Gastroesophageal sphincter (tissue), 4 donors: ENCODE measurements at places on chromosomes 7 and 10. TPM values are rescaled to one million over a fixed set of nuclear protein-coding genes. Genes with fewer than 3 reads are reported as not detected.

GRCh38 chr10:84523526-84523925, 195.1 kb downstream of the CCSER2 start:
- no peak for ATAC-seq

DNA sequence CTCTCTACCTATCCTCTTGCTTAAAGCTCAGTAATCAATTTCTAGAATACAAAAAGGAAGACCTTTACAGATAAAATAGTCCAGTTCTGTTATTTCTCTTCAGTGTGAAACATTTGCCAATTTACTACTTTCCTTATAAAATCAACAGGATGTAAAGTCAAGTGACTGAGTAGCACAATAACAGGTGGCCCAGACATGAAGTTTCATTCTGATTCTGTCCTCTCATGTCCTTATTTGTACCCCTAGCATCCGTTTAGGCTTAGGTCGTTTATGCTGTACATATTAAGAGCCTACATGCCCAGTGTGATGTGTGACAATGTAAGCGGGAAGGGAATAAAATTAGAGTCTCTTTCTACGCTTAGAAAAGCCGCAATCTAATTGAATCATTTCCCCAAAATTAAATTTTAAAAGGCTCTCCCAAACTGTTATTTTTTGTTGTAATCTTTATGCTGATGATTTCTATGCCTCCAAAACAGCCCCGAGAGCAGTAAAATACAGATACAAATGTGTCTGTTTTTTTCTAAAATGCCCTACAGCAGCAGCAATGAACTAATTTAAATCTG, 29.1 kb downstream of the EPC1 start:
- ATAC-seq = no peak

- ATAC-seq = no peak
Measured at GRCh38 chr7:133804127-133804526, 323.0 kb upstream of the LRGUK start.

Gene ASB15
- total RNA-seq = not detected

DNA sequence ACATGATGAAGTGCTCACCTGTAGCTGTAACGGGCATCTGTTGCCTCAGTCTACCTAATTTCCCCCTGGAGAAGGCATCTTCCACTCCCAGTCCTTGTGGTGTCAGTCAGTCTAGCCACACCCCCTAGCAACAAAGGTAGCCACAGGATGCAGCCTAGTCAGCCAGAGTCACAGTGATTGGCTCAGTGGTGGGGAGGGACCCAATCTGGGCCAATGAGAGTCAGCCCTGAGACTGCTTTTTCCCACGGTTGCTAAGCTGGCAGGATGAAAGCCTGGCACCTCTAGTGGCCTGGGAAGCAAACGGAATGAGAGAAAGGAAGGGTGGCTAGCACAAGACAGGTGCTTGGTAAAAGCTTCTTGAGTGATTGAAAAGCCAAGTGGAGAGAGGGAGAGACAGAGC, 118.6 kb downstream of the SH3PXD2A start:
- ATAC-seq = no peak

DNA sequence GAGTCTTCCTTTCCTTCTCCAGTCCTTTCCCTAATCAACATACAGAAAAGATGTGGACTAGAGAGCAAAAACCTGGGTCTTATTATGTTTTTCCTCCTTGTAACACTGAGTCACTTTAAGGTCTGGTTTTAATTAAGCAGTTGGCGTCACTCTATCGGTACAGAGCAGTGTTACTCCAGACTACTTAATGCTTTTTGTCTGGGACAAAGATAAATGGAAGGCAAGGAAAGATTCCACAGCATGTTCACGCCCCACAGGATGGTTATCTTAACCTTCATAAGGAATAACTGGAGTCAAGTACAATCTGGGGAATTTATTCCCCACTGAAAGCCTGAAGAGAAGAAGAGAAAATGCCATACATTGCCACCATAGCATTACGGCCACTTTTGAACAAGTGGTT, 145.7 kb downstream of the ELAPOR2 start:
- no peak for ATAC-seq

- ATAC-seq = no peak
Measured at GRCh38 chr10:61475449-61475873, 22.3 kb upstream of the TMEM26 start.

Gene CHST15
- total RNA-seq = 63.5 TPM

Gene UNCX
- not detected for total RNA-seq

Gene CLCN1
- not detected for total RNA-seq

- ATAC-seq = no peak
Measured at GRCh38 chr7:43621729-43622448, 39.0 kb downstream of the STK17A start.

Gene TMEM130
- total RNA-seq = 4.8 TPM

- no peak for ATAC-seq
Measured at GRCh38 chr7:147044941-147045340, 928.3 kb downstream of the CNTNAP2 start.

DNA sequence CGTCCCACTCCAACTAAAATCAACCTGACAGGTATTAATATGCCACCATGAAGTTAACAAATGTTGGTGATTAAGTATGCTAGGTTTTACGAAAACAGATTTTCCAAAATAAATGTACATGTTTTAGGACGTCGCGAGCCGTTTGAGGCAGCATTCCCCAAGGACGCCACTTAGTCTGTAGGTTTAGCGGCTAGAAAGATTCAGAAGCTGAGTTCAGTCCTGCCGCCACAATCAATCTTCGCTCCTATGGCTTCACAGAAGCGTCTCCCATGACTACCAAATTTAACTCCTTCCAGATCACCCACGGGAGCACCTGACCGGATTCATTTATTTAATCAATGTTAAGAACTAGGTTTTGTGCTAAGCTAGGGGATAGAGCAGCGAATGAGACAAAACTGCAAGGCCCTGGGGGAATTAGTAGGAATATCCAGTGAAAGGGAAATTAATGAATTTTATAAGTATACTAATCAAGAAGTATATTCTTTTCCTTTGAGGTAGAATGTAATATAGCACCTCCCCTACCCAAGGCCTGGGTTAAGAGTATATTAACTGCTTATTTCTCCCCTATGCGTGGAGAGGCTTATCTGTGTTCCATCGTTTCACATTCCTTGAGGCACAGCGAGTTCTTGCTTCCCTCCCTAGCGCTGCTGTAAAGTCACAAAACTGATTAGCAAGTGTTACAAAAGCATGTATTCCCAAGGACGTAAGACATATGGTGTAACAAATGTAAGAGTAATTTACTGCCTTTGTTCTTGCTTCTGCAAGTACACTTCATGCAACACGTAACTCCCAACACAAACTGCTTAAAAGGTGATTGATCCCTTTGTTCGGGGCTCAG, 994 bp upstream of the CYP51A1 start:
- ATAC-seq = no peak

GRCh38 chr7:120950539-120951308, at the start of gene ING3:
ING3 (plus strand) TSS chr7:120950777; CDS start chr7:120950897, 120 bp downstream.
- ATAC-seq = peak; percentile 98

DNA sequence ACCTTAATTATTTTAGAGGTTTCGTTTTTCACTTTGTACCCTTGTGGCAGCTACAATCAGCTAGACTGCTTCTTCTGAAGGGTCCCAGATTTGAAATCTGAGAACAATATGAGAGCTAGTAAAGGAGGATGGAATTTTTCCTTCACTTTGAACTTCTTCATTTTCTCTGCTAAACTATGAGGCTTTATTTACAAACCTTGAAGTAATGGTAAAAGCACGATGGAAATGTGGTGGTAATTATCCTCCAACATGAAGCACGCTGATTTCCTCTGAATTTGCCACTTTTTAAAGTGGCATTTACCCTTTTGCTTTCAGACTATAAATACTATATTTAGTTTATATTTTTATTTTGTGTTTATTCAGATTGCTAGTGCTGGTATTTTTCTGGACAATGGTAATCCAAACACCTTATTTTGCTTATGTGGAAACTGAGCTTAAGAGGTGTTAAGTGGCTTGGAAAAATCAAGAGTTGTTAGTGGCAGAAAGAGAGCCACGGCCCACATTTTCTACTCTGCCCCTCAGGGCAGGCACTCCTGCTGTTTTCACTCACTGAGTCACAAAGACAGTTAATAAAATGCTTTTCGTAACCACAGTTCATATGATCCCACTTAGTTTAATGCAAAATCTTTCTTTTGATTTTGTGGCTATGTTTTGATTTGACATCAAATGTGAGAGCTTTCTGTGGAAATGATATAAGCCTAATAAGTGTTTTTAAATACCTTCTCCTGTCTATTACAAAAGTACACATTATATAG, 2.7 kb downstream of the SSMEM1 start:
- no peak for ATAC-seq

- ATAC-seq = no peak
Measured at GRCh38 chr7:12596225-12596790, 25.8 kb downstream of the SCIN start.

Gene TRUB1
- total RNA-seq = 11.8 TPM

Gene TMEM213
- total RNA-seq = not detected

- no peak for ATAC-seq
Measured at GRCh38 chr7:20786779-20787659, at the start of gene SP8. SP8 (minus strand) TSS chr7:20786886; CDS start chr7:20786798, 88 bp downstream.

- ATAC-seq = no peak
Measured at GRCh38 chr7:157828881-157829280, 492.1 kb downstream of the DNAJB6 start.
